Effector CD4-positive, alpha-beta T cell (primary cell): ENCODE measurements at places on chromosomes 7 and 10.

DNA sequence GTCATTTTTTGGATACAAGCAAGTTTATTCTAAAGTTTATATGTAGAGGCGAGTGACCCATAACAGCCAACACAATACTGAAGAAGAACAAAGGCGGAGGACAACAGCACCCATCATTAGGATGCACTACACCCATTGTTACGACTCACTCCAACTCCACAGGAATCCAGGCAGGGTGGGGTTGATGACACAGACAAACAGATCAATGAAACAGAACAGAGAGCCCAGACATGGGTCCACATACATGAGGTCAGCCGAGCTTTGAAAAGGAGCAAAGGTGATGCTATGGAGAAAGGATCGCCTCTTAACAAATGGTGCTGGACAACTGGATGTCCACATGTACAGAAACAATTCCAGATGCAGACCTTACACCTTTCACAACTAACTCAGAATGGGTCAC lies 426.4 kb downstream of the PTPRN2 start:
- no peak for DNase-seq

GRCh38 chr10:27153845-27154193 lies 365 bp downstream of the YME1L1 start:
- DNase-seq, result no peak

DNA sequence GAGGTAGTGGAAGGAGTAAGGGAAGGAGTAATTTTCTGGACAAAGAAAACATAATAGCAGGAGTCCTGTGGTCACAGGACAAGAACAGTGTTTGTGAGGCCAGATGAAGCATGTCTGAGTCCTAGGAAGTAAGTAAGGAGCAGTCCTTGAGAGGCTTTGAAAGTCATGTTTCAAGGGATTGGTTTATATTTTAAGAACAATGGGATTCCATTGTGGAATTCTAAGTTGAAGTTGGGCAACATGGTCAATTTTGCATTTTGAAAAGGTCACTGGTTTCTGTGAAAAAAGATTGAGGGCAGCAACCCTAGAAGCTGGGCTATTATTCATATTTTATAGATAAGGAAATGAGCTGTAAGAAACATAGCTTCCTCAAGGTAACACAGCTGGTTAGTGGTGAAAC lies 10.8 kb upstream of the SLC25A28 start:
- no peak for DNase-seq

GRCh38 chr10:44697116-44697515 lies 214.0 kb upstream of the TMEM72 start:
- DNase-seq, result no peak

DNA sequence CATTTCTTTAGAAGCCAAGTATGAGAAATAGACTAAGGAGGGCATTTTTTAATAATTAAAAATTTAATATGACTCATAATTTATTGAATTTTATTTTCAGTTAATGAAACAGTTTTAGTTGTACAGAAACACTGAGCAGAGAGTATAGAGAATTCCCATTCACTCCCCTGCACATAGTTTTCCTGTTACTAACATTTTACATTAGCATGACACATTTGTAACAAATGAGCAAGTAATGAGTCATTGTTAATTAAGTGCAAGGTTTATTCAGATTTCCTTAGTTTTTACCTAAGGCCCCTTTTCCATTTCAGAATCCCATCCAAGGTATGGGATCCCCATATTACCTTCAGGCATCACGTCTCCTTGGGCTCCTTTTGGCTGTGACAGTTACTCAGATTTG lies 271.5 kb upstream of the FZD8 start:
- no peak for DNase-seq

DNA sequence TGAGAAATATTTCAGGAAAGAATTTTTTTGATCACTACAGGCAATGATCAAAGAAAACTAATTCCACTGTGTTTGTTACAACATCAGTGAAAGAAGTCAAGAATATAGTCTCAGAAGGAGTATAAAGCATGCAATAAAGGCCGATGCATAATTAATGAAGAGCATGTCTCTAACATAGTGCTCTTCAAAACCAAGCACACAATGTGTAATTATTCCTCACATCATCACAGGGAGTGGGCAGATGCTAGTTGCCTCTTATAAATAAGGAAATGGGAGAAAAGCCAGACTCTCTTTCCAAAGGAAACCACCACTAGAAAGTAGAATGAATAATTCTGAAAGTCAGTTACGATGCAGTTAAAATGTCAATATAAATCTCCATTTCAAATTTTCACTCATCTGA lies 220.1 kb downstream of the TEX36 start:
- DNase-seq, result no peak

- DNase-seq, result no peak
Observed at GRCh38 chr7:74606909-74607510, 50.5 kb upstream of the GTF2I start.

DNA sequence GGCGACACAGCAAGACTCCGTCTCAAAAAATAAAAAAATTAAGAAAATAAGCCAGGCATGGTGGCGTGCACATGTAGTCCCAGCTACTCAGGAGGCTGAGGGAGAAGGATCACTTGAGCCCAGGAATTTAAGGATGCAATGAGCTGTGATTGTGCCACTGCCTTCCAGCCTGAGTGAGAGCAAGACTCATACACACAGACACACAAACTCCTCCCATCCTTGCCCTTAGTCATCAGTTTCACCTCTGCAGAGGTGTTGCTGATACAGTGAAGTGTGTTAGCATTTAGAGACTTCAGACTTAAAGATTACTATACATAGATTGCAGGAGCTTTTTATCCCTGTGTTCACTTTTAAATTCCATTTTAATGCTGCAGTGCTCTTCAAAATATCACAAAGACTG lies 5.5 kb upstream of the H2AZ2 start:
- no peak for DNase-seq

- DNase-seq, result no peak
Observed at GRCh38 chr7:106462365-106462859, 177.6 kb upstream of the NAMPT start.

DNA sequence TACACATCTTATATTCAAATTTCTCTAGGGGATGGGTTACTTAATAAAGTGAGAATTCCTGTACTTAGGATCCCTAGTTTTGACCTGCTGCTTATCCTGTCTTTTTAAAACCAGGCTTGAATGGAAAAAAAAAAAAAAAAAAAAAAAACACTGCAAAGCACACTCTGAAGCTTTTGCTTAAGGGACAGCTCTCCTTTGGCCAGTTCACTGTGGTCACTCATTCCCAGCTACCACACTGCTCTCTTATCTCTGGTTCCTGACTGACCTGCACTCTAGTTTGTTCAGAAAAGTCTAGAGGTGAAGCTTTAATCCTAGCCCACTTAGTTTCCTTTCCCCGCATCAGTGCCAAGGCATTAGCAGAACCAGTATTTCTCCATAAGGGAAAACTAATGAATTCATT lies 82.4 kb downstream of the CADPS2 start:
- no peak for DNase-seq

GRCh38 chr7:151803841-151804240 lies 73.1 kb downstream of the PRKAG2 start:
- DNase-seq, result no peak

DNA sequence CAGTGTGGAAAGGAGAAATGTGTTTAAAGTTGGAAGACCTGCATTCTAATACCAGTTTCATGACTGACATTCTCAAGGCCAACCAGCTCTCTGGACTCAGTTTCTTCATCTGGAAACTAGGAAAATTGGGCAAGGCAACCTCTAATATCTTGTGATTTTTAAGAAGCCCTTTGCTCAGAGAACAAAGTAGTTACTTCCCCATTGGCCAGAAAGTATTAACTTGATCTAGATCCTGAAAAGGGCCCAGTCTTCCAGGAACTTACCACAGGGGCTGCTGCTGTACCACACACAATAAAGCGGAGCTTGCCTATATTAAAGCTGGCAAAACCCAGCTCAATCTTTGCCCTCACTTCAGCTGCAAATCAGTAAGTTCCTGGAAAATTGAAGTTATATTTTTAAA lies 155.6 kb upstream of the ADO start:
- DNase-seq, result no peak

DNA sequence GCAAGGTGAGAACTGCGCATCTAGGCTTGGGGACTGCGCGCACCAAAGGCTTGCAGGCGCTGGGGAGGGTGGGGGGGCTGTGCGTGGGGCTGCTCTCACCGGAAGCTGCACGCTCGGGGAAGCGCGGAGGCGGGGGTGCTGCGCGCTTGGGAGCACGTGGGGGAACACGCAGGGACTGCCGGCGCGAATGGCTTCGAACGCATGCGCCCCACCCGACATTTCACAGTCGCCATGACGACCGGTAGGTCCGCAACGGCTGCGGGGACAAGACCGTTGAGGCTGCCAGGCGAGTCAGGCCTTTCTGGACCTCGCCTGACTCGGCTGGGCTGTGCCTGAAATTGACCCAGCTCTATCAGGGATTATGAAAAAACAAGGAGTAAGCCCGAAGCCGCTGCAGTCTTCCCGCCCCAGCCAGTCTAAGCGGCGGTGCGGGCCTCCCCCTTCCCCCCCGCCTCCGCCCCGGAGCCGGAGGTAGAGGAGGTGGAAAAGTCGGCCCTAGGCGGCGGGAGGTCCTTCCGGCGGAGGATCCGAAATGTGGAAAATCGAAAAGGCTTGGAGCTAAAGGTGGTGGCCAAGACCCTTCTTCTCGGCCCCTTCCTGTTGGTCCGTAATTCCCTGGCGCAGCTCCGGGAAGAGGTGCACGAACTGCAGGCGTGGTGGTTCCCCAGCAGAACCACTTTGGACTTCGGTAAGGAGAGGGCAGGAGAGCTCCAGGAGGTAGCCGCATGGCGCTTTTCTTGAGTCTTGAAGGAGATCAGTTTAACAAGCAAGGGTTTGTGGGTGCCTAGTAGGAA lies 34.9 kb upstream of the STEAP1 start:
- DNase-seq, result no peak

- no peak for DNase-seq
Observed at GRCh38 chr7:69640216-69640615, 41.9 kb downstream of the AUTS2 start.

- no peak for DNase-seq
Observed at GRCh38 chr7:44449584-44449928, 40.9 kb downstream of the NUDCD3 start.
